Forelimb muscle (tissue), 1 donor: ENCODE measurements at places on chromosomes 3 and 15. TPM values are rescaled to one million over a fixed set of nuclear protein-coding genes. Genes with fewer than 3 reads are reported as not detected.

DNA sequence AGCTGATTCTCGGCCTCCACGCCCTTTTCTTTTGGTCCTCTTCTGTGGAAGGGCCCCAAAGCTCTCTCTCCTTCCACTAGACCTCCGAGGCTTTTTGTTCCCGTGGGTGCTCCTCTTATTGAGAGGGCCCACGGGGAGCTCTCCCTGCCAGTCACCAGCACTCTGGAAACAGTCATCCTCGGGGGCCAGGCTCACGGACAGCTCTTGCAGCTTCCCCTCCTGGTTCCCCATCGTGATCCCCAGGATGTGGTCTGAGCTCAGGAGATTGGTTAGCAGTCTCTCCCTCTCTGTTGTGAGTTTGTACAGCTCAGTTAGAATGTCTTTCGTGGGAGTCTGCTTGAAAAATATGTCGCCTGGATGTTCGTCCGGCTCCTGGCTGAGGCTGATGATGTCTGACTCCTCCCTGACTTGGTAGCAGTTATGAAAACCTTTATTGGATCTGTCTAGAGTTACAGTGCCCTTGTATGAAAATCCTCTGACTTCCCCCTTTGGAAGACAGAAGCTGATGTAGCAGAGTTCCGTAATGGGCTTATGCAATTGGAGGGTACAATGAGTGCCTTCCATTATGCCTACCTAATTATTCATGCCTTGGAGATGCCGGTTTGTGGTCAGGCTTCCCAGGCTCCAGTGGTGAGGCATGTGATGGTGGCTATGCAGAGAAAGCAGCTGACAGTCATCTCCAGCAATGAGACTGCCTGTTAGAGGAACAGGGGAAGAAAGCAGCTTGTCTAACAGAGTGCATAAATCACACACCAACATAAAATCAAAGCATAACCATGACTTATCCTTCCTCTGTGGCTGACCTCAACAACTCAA is 40.0 kb downstream of the FMN1 start:
- no peak for DNase-seq

DNA sequence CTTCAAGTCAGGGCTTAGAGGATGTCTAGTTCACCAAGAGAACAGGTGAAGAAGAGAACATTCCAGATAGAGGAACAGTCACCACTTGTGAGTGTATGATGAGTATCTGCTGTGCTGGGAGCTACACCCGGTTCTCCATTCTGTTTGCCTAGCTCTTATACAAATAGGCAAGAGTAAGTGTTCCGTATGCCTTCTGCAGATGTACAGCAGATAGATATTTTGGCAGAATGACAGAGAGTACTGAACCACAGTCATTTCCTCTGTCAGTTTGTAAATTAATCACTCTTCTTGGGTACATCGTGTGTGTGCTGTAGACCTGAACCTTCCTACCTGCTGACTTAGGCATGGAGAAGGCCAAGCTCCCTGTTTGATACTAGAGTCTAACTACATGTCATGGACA is 108.3 kb upstream of the CTDSPL start:
- DNase-seq, result no peak

ENTPD3 gene
- polyA plus RNA-seq, result 0.46 TPM

IGSF10 gene
- polyA plus RNA-seq, result 5.5 TPM

HESX1 gene
- polyA plus RNA-seq, result 1.6 TPM
